ENCODE measurements at places on chromosomes 11 and 22. TPM values are rescaled to one million over a fixed set of nuclear protein-coding genes. Genes with fewer than 3 reads are reported as not detected.

DNA sequence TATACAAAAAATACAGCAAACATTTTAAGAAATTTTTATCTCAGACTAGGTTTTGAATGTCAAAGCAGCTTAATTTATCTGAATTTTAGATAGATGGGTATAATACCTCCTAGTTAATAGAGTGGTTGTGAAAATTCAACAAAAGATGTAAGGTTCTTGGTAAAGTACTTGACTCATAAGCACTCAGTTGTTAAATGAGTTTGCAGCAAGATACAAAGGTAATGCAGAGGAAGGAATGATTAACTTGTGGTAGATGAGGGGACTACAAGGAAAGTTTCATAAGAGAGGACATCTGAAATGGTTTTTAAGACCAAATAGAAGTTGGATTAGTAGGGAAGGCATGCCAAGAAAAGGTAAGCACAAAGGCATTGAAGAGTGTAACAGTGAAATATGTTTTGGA, 37.4 kb downstream of the PPME1 start:
- no peak overlapping the region for H3K4me3 ChIP-seq
- H3K27ac ChIP-seq: no peak overlapping the region
- peaks cover 13% of the 10 kb centered on the region for H3K36me3 ChIP-seq
- DNase-seq: no peak
- H3K4me1 ChIP-seq: no peaks in the 10 kb centered on the region
- H3K27me3 ChIP-seq: no peaks in the 10 kb centered on the region

DNA sequence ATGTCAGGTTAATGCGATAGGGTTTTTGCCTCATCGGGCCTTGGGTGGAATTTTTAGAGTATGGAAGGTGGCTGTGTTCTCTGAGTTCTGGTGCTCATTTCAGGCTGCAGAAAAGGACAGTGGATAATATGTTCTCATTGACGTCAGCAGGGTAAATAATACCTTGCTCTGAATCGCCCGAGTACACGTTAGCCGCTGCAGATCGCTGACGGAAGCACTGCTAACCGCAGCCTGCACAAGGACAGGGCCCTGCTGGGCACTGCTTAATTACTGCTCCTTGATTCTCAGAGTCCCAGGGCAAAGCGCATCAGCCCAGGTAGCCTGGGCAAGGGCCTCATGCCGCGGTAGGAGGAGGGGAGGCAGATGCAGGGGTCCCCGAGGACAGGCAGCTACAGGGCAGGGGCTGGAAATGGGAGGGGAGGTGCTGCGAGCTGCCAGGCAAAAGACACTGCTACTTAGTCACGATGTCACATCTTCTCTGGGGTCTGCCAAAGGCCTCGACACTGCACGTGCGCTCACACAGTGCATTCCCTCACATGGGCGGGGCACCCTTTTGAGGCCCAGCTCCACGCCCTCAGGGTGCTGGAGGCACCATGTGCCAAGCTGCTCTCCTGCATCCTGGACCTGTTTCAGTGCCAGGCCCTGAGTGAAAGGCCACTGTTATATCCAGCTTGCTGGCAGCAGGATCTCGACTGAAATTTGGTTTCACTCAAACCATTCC, 35.2 kb downstream of the PPP2R1B start:
- 0 out of 3 replicates have a peak, but pooled peaks cover 9% of the 10 kb centered on the region for H3K36me3 ChIP-seq
- no peak for DNase-seq

DNA sequence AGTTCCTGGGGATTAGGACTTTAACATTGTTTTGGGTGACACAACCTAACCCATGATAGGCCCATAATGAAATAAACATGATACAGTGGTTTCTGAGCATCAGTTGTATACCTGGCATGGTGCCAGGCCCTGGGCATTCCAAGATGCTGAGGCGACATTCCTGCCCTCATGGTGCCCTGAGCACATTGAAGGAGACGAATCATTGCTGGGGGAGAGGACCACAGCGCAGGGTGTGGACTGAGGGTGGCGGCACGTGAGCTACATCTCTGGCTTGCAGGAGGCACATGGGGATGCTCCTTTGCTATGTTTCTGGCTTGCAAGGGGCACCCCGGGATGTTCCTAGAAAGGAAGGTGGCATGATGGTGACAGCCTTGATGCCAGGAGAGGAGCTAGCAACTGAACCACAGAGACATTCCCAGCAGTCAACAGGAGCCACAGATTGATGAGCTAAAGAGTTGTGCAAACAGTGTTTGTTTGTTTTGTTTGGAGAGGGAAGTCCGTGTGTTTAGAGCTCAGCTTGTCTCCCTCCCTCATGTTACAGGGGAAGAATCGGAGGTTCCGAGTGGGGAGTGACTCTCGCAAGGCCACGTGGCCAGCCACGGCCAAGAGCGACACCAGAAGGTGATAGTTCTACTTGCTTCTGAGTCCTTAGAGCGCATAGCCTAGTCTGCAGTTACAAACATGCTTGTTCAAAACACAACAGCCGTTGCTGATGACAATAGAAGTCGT, 106.4 kb downstream of the MIAT start:
- DNase-seq: peak; percentile 43
- H3K4me1 ChIP-seq: peaks cover 11% of the 10 kb centered on the region
- no peak overlapping the region for H3K4me3 ChIP-seq

DNA sequence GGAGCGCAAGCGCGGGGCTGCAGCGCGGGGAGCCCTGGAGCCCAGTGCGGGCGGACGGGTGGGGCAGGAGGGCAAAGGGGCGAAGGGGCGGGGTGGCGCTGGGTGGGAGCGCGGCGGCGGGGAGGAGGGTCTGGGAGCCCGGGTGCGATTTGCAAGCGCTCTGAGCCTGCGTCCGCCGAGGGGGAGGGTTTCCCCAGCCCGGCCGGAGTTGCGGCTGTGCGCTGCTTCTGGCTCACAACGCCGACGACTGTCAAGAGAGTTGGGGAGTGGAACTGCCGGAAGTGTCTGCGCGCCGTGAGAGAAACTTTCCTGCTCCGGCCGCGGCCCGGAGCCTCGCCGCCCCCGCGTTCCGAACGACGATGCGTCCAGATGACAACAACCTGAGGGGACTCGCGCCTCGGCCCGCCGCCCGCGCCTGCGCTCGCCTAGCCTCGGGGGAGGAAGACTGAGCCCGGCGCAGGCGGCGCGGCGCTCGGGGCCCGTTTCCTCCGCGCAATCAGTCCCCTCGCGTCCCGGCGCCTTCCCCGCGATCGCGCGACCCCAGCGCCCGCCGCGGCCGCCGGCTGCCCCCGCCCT, at the start of gene ARHGAP42:
TSS of gene ARHGAP42 (plus strand) at position 235 of the 576 bp plus-strand sequence. CDS start 391 bp downstream, outside the sequence.
- no peaks in the 10 kb centered on the region for H3K27me3 ChIP-seq
- peak; percentile 16 for DNase-seq
- H3K4me1 ChIP-seq: peaks cover 40% of the 10 kb centered on the region
- H3K27ac ChIP-seq: no peak within 1 kb of the TSS
- peak within 1 kb of the TSS; percentile 91 for H3K4me3 ChIP-seq
- no peaks in the 10 kb centered on the region for H3K36me3 ChIP-seq

GRCh38 chr11:28284196-28284595, 176.0 kb downstream of the METTL15 start:
- H3K4me1 ChIP-seq: no peaks in the 10 kb centered on the region
- H3K27ac ChIP-seq: no peak overlapping the region
- DNase-seq: no peak
- no peaks in the 10 kb centered on the region for H3K36me3 ChIP-seq
- H3K27me3 ChIP-seq: no peaks in the 10 kb centered on the region

FGF3 gene
- not detected for total RNA-seq

RFPL3 gene
- total RNA-seq: not detected

EFCAB6 gene
- not detected for total RNA-seq

Data from HepG2 (cell line).